ENCODE measurements at places on chromosomes 4 and X.

DNA sequence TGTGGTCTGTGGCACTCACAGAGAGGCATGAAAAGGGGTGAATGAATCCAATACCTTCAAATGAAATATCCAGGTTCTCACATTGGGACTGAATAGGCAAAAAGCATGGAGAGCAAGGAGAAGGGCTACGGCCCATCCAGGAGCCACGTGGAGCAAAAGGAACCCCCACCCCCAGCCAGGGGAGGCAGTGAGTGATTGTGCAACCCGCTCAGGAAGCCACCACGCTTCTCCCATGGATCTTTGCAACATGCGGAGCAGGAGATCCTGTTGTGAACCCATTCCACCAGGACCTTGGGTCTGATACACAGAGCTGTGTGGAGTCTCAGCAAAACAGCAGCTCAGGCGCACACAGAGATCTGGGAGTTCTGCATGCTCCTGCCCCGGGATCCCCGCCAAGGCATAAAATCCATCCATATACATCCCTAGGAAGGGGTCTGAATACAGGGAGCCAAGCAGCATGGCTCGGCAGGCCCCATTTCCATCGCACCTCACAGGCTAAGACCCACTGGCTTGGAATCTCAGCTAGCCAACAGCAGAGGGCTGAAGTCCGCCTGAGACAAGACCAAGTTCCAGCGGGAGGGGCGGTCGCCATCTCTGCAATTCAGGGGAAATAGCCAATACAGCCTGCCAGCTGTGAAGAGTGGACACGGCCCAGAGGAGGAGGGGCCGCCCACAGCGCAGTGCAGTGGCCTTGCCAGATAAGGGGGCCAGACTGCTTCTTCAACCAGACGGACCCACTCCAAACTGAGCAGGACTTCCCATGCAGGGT is 80.2 kb downstream of the FGF16 start:
- DNase-seq = no peak

- DNase-seq = no peak
Measured at GRCh38 chrX:143580266-143580665, 55.6 kb downstream of the SLITRK4 start.

GRCh38 chrX:124268099-124268498 is 64.4 kb upstream of the TEX13D start:
- no peak for DNase-seq

DNA sequence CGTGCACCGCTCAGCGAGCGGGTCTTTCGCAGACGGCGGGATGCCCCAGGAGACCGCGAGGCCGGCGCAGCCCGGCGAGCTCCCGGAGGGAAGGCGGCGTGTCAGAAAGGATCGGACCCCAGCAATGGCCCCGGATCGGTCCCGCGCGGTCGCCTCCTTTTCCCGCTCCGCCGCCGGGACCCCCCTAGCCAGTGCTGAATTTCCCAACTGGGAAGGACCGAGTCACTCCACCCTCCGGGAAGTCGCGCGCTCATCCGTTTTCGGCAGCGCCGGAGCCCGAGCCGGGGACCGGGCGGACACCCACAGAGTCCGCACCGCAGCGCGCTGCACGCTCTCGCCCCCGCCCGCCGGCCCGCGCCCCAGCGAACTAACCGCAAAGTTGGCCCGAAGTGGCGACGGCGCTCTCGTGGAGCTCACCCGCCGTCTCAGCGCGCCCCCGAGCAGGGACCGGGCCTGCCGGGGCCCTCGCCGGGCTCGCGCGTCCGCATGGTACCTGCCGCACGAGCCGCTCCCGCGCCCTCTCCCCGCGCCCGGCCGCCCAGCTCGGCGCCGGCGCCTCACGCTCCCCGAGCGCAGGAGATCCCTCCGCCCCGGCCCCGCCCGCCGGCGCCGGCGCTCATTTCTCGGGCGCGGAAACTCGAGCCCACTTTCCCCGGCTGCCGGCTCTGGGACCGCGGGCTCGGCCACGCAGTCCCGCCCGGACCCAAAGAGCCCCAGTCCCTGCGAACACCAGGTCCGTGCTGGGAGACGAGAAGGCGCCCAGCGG is at the start of gene FAT1:
Gene FAT1 (minus strand): TSS at position 565 of the 766 bp plus-strand sequence. CDS start 14,029 bp downstream, outside the sequence.
- no peak for DNase-seq

DNA sequence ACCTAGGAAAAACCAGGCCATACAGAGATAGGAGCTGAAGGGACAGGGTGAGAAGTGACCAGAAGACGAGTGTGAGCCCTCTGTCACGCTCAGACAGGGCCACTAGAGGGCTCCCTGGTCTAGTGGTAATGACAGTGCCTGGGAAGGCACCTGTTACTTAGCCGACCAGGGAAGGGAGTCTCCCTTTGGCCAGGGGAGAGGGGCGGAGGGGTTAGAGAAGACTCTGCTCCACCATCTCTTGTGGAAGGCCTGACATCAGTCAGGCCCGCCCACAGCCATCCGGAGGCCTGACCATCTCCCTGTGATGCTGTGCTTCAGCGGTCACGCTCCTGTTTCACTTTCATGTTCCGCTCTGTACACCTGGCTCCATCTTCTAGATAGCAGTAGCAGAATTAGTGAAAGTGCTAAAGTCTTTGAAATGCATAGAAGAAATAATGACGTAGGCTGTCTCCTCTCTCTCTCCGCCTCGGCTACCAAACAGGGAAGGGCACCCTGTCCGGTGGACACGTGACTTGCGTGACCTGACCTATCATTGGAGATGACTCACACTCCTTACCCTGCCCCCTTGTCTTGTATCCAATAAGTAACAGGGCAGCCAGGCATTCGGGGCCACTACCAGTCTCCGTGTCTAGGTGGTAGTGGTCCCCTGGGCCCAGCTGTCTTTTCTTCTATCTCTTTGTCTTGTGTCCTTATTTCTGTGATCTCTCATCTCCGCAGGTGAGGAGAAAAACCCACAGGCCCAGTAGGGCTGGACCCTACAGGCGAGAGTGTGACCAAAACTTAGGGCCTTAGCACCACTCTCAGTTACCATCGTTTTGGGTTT is 26.7 kb downstream of the HTT-AS start:
- DNase-seq = no peak

GRCh38 chrX:15336023-15336413 is 695 bp upstream of the PIGA start:
- DNase-seq = no peak

Data from NCI-H446 treated with DMSO at 0.1 percent for 48 hours (cell line).